Stimulated activated CD8-positive, alpha-beta memory T cell treated with anti-CD3 and anti-CD28 coated beads, Interleukin-7, amount 100 ng/mL, for 1 hour (primary cell): ENCODE measurements at places on chromosomes 4 and X.

DNA sequence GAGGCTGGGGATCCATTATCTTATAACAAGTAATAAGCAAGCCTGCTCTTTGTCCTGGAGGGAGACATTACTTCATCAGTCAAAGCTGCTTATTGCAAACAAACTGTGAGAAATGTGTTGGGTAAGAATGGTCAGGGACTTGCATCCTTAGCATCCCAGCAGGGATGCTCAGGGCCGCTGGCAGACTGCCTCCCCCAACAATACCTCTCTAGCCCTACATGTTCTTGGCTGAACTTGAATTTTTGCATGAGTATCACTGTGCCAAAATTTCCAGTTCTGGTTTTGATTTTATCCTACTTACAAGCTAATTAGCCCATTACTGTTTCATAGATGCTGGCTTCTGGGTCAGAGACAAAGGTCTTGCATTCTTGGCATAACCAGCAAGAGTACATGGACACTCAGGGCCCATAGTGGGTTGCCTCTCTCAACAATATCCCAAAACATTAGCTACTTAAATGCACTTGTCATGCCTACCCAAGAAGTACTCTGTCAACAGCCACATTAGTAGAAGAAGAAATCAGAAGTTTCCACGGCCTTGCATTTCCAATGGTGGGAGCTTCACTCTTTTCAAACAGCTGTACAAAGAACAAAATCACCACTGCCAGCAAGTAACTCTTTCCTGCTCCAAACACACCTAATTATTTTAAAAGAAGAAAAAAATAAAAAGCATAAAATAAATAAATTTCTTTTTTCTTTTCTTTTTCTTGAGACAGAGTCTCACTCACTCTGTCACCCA, 41.9 kb upstream of the NEUROG2 start:
- DNase-seq: no peak

- DNase-seq: no peak
Observed at GRCh38 chr4:22695917-22696316, 3.2 kb downstream of the GBA3 start.

DNA sequence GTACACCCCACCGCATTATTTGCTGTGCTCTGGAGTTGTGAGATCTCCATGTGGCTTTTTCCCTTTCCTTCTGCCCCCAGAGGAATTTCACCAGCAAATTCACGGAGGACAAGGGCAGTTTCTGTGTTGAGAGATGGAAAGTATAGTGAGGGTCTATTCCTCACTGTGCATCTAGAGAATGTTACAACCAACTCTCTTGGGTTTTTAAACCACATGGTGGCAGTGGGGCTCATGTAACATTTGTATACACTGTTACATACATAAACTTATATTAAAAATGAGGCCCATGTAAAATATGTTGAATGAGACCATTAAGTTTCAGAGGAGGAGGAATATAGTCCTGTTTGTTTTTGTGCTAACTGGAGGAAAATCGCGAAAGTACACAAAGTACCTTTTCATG, 909 bp upstream of the PRKG2 start:
- no peak for DNase-seq

- no peak for DNase-seq
Observed at GRCh38 chr4:2049381-2049780, 9.7 kb upstream of the NAT8L start.

- DNase-seq: no peak
Observed at GRCh38 chr4:6608758-6609414, 31.6 kb upstream of the MRFAP1 start.

- DNase-seq: no peak
Observed at GRCh38 chrX:155127465-155127864, 56.2 kb downstream of the BRCC3 start.

DNA sequence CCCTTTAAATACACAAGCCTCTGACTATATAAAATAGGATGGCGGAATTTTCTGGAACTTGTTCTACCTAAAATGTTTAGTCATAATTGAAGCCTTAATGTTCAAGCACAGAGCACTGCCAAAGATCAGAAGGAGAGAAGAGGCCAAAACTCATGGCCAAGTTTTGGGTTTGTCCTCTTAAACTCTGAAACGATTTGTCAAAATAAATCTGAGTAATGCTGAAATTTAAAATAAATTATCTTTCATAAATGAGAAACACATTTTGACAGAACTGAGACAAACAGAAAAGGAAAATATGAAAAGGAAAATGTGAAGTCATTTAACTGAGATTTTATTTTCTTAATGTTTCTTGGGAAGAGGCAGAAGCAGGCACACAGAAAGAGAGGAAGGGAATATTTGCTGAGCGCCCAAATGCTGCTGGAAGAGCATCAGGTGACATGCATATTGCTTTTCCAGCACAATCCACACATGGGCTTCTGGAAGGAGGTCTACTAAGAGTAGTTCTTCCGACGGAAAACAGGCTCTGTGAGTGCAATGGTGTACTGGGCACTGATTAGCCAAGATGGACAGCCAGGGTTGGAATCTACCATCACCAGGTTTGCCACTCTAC, 47.4 kb upstream of the ZNF518B start:
- DNase-seq: no peak

DNA sequence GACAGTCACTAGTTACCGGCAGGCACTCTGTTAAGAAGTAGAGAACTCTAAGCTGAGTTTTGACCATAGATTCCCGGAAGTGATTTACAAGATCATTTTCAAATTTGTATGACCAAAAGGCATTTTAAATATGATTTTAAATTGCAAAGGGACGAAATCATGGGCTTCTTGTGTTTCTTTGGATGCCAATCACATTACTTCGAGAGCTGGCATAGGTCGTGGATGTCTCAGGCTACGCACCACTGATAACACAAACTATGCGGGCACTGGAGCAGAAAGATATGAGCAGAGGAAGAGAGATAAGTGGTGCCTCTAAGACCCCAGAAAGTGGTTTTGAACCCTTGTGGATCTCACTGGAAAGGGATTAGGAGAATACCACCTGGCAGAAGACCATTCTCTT, 294.2 kb upstream of the FTHL17 start:
- DNase-seq: no peak

DNA sequence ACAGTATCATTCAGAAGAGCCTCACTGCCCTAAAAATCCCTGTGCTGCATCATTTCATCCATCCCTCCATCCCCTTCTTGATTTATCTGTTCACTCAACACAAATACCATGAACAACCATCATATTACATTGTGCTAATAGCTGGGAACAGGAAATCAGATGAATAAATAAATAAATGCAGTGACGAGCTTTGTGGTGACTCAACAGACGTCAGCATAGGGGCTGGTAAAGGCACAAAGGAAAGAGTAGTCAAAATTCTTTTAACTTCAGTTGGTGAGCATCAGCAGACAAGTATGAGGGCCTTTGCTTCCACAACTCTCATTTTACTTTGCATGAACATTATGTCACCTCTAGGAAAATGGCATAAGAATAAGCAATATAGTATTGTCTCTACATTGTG, 65.5 kb downstream of the EDNRA start:
- DNase-seq: no peak

GRCh38 chr4:148786699-148787098, 344.5 kb upstream of the NR3C2 start:
- DNase-seq: no peak

DNA sequence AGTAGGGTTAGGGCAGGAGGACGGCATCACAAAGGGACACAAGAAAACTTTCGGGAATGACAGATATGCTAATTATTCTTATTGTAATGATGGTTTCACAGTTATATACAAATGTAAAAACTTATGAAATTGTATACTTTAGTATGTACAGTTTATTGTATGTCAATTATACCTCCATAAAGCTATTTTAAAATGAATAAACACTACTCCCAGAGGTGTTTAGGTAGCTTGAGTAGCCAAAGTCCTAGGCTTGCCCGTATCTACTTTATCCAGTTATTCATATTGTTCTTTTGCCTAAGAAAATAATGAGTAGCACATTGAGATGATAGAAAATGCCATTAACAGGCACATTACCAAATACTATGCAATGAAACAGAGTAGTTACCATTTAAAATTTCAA, 43.0 kb downstream of the RPS6KA6 start:
- no peak for DNase-seq
